Stimulated activated effector memory CD8-positive, alpha-beta T cell treated with anti-CD3 and anti-CD28 coated beads, Interleukin-12 subunit alpha, Interleukin-12 subunit beta, amount 100 ng/mL, for 72 hours (primary cell): ENCODE measurements at places on chromosomes 6 and 20.

DNA sequence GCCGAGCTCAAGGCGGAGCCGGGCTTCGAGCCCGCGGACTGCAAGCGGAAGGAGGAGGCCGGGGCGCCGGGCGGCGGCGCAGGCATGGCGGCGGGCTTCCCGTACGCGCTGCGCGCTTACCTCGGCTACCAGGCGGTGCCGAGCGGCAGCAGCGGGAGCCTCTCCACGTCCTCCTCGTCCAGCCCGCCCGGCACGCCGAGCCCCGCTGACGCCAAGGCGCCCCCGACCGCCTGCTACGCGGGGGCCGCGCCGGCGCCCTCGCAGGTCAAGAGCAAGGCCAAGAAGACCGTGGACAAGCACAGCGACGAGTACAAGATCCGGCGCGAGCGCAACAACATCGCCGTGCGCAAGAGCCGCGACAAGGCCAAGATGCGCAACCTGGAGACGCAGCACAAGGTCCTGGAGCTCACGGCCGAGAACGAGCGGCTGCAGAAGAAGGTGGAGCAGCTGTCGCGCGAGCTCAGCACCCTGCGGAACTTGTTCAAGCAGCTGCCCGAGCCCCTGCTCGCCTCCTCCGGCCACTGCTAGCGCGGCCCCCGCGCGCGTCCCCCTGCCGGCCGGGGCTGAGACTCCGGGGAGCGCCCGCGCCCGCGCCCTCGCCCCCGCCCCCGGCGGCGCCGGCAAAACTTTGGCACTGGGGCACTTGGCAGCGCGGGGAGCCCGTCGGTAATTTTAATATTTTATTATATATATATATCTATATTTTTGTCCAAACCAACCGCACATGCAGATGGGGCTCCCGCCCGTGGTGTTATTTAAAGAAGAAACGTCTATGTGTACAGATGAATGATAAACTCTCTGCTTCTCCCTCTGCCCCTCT, 1.1 kb downstream of the CEBPB start:
- peak; percentile 87 for DNase-seq

- peak; percentile 59 for DNase-seq
Observed at GRCh38 chr6:130138116-130138908, 84.4 kb downstream of the SAMD3 start.

GRCh38 chr6:120938164-120938875, 396.0 kb downstream of the TBC1D32 start:
- DNase-seq: no peak

GRCh38 chr6:108168501-108169463, 3.0 kb downstream of the NR2E1 start:
- DNase-seq: peak; percentile 17

- no peak for DNase-seq
Observed at GRCh38 chr20:64151633-64152530, 12.4 kb upstream of the MYT1 start.

DNA sequence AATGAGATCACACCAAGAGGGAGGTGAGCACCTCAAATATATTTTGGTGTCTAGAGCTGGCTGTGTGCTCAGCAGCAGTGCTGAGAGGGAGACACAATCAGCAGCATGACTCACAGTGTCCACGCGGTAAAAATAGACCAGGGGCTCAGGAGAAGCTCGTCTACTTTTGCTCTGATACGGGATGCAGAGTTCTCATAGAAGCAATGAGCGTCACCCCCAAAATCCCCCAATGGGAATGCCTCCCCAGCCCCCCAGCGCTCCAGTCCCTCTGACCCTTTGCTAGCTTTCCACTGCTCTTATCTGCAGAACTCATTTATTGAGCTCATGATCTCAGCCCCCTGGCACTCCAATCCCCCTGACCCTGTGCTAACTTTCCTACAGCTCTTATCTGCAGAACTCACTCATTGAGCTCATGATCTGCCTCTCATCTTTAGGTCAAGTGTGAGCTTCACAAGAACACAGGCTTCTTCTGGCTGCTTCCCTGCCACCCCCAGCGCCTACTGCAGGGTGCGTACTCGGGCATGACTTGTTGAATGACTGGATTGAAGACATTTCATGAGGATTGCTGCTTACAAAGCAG, 34.0 kb downstream of the SYNDIG1 start:
- DNase-seq: no peak

DNA sequence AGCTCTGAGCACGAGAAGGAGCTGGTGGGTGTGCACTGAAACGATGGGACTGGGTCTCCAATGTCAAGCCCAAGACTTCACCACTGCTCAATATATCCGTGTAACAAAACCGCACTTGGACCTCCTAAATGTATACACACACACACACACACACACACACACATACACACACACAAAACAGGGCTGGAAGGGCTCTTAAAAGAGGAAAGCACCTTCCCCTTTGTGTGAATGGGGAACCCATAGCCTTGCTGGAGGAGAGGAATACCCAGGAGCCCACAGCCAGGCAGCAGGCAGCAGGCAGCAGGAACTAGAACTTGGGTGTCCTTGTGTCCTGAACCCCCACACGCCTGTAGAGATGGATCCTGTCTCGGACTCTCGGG, 29.8 kb downstream of the TGM2 start:
- no peak for DNase-seq

DNA sequence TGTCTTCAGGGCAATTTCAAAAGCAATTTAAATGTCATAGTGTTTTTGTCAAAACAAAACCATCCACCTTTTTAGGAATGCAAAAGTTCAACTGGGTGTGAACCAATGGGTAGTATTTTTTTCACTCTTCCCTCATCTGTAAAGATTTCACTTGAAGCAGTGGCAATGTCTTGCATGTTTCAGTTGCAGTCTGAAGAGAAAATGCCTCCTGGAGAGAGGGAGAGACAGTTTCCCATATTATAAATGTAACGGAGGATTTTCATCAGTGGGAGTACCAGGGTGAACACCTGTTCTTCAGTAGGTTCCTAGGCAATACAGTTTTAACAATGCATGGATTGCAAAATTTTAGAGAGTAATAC, 3.3 kb downstream of the FOXQ1 start:
- no peak for DNase-seq

GRCh38 chr6:63448229-63448628, 124.1 kb upstream of the LOC128125822 start:
- no peak for DNase-seq

- DNase-seq: no peak
Observed at GRCh38 chr20:43968341-43969000, 53.8 kb downstream of the TOX2 start.

DNA sequence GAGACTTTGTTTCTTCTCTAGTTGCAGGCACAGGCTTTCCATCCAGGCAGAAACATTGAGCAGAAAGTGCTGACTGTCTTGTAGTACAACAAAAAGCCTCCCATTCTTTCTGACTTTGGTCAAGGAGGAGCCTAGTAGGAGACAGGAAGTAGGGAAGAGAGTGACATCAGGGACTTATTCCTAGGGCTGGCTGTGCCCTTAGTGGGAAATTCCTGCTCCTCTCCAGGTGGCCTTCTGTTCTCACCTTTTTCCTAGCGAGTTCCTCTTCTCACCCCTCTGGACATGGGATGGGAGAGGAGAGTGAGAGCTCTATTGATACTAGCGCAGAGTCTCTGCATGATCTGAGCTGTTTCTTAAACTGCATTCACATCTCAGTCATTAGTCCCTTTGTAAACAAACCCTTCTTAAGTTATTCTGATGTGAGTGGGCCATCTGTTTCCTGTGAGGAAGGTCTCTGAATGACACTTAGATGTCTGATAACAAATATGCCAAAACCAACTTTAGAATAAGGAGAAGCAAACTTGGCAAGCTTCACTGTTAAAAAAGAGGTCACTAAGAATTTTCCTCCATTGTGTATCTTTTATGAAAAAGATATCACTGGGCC, 455.0 kb downstream of the GJA1 start:
- no peak for DNase-seq

DNA sequence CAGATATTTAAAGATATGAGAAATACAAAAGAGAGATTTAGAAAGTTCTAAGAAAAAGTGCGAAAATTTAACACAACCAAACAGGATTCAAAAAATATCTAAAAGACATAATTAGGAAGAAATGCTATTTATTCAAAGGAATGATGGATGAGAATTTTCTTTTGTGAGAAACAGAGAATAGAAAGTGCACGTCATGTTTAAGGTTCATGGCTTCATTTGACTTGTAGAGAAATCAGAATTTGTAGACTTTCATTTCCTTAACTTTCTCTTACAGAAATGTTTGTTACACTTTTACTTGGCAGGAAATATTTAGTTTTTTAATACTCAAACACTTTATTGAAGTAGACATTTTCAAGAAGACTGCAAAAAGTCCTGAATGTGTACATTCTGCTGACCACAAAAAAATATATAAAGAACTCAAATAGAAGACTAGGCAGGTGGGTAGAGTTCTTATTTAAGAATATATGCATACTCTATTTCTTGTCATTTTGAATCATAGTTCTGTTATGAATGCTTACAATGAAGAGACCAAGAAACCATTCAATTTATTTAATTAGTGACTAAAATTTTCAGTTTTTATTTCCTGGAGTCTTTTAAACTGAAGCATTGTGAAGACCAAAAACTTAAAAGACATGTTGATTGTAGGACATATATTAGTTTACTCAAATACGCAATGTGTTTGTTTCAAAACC, 710.5 kb upstream of the HS3ST5 start:
- no peak for DNase-seq

DNA sequence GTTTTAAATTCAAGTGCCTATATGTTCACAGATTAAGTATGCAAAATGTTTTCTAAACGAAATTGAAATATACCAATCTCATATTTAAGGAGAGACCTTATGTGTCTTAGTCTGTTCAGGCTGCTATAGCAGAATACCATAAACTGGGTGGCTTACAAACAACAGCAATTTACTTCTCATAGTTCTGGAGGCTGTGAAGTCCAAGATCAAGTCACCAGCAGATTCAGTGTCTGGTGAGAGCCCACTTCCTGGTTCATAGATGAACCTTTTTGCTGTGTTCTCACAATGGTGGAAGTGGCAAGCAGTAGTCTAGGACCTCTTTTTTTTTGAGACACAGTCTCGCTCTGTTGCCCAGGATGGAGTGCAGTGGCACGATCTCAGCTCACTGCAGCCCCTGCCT, 3.5 kb upstream of the DSTN start:
- DNase-seq: no peak

DNA sequence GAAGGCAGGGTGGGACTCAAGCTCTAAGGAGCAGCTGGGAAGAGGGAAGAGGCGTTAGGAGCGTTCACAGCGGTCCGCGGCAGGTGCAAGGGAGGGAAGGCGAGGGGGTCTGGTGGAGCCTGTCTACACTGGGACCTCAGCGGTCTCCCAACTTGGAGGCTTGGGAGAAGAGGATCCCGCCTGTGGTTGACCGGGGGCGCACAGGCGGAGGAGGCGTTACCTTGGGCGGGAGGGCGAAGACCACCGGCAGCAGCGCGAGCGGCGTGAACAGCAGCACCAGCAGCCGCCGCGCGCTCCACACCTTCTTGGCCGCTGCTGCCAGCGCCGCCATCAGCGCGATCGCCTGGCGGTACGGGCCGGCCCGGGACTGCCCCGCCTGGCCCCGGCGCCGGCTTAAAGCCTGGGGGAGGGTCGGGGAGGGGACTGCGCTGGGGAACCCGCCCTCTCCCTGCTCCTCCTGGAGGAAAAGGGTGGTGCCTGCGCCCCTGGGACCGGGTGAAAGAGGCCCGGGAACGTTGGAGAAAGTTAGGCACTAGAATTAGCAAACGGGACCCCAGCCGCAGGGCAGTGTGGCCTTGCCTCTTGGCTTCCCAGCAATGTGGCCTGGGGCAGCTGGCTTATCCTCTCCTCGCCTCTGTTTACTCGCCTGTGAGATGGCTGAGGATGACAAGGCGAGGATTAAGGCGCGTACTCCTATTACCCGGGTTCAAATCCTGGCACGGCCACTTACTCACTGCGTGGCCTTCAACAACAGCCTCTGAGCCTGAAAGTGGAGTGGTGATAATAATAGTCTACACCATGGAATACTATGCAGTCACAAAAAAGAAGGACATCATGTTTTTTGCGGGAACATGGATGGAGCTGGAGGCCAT, at the start of gene SLC13A3:
Gene SLC13A3 (minus strand): TSS at position 369 of the 872 bp plus-strand sequence. CDS start 38 bp downstream, at position 331.
- DNase-seq: peak; percentile 22

DNA sequence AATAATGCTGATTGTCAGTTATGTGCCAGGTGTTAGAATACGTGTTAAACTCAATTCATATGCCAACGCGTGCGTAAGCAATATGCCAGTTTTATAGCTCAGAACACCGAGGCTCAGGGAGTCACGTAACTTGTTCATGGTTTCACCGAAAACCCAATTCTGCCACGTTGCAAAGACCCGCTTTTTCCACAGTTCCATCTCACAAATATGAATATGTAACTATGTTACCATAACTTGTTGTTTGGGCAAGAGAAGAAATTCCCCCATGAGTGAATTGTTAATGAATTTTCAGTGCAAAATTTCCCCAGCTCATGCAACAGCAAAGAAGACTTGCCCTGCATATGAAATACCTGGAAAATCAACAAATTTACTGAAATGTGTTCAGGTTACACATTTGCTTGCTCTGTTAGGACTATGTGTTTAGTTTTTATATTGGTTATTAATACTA, 30.1 kb downstream of the SF3B5 start:
- no peak for DNase-seq

DNA sequence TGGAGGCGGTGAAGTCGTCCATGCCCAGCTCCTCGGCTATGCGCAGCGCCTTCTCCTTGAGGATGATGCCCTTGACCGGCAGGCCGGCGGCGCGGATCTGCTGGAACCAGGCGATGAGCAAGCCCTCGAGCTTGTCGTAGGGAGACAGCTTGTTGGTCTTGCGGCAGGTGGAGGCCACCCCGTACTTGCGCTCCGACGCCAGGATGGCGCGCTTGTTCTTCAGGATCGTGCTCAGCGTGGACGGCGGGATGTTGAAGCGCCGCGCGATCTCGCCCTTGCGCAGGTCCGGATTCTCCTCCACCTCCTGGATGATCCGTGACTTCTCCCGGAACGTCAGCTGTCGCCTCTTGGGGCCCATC, 435 bp downstream of the CENPB start:
- DNase-seq: peak; percentile 26

DNA sequence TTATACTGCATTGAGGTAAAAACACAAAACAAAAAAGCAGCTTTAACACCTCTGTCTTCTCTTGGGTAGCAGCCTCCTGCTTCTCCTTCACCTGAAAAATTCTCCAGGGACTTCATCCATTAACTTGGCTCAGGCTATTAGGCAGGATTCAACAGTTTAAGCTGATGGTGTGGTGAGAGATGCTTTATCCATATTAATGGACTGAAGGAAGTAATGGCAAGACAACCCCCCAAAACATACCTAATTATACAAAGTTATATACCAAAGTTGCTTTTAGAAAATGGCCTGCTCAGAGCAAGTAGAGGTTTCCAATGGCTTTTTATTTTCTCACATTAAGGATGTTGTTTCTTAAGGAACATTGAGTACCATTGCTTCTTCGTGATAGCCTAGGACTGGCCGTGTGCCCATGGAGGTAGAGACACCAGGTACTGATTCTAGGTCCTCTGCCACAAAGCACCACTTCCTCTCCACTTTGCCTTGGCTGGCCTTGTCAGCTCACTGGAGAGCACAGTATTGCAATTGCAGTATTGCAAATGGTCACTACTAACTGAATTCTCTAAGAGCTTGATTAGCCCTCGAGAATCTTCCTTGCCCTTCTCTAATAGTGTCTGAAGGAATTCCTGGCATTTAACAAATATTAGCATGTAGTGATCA, 7.3 kb downstream of the EDN1 start:
- no peak for DNase-seq

- no peak for DNase-seq
Observed at GRCh38 chr20:16955971-16956370, 207.8 kb downstream of the OTOR start.
